ENCODE measurements at places on chromosomes 2 and 18. TPM values are rescaled to one million over a fixed set of nuclear protein-coding genes. Genes with fewer than 3 reads are reported as not detected.

DNA sequence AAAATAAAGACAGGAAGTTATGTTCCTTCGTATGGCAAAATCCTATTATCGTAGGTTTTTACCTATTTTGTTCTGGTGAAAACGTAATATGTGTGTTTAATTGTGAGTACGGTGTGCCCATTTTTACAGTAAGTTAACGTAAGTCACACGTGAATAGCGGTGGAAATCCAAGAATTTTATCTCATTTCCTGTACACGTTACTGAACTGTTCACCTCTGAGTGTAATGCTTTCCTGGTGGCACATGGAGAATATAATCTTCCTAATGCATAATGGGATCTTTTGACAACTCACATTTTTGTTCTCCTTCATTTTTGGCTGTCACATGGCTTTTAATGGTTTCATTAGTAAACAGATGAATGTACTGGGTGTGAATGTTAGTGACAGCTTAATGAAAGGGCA, 28.2 kb downstream of the BCL2L11 start:
- DNase-seq, result no peak

- no peak for DNase-seq
Measured at GRCh38 chr18:79393181-79393634, 2.5 kb upstream of the NFATC1 start.

- DNase-seq, result no peak
Measured at GRCh38 chr2:42060718-42061619, 13.1 kb downstream of the PKDCC start.

The SLC4A3 gene
- total RNA-seq, result 7.4 TPM
